ENCODE measurements at places on chromosomes 3 and 15.

DNA sequence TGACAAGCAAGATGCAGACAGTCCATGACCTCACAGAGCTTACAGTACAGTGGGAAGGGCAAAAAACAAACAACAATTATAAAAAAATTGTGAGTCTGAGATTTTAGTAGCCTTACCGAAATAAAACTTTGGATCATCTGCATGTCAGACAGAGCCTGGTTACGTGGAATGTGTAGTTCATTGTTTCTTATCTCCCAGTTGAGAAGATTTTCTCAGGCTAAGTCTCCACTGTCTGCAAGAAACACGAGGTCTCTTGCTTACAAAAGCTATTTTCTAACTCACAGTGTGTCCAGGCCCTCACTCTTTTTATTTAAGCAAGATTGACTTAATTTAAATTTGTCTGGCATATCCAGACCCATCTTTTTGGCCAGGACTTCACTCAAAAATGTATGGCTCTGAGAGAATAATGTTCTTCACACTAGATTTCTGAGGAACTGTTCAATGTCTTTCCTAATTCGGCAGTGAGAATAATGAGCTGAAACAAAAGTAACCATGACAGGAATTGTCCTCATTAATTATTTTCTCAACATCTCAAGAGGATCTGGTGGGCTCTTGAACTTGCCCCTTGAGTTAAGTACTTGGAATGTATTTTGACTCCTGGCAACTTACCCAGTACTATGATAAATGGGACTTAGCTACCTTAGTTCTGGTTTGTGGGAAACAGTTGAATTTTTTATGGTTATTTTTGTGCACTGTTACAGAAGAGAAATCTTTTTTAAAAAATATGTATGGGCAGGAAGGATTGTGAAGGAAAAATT, 265.1 kb upstream of the COL8A1 start:
- no peak for DNase-seq

DNA sequence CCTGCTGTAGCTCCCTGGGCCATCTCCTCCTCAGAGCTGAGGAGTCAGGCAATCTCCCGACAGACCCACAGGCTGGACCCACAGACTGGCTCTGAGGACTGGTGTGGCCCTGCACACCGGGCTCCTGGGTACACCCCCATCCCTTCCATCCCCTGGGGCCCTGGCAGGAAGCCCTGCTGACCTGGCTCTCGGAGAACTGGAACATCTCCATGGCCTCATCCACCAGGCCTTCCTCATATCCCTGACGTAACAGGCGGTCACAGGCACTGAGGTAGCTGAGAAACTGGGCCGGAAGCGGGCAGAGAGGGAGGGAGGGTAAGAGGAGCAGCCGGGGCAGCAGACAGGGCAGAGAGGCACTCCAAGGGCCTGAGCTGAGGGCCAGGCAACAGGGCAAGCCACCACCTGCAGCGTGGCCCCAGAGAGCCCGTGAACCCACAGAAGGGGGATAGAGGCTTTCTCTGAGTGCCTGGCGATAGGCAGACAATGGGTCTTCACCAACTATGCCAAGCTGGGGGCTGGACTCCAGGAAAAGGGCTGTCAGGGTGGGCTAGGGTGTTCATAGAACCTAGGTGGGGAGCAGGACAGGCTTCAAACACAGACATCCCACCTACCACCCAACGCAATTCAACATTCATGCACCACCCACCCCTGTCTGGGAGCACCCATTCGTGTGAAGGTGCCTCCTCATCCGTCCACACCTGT, 17.9 kb downstream of the KBTBD13 start:
- DNase-seq, result no peak

- no peak for DNase-seq
Observed at GRCh38 chr3:42750834-42751233, 22.2 kb downstream of the CCDC13 start.

- DNase-seq, result no peak
Observed at GRCh38 chr3:137191133-137191923, 233.5 kb downstream of the IL20RB start.

DNA sequence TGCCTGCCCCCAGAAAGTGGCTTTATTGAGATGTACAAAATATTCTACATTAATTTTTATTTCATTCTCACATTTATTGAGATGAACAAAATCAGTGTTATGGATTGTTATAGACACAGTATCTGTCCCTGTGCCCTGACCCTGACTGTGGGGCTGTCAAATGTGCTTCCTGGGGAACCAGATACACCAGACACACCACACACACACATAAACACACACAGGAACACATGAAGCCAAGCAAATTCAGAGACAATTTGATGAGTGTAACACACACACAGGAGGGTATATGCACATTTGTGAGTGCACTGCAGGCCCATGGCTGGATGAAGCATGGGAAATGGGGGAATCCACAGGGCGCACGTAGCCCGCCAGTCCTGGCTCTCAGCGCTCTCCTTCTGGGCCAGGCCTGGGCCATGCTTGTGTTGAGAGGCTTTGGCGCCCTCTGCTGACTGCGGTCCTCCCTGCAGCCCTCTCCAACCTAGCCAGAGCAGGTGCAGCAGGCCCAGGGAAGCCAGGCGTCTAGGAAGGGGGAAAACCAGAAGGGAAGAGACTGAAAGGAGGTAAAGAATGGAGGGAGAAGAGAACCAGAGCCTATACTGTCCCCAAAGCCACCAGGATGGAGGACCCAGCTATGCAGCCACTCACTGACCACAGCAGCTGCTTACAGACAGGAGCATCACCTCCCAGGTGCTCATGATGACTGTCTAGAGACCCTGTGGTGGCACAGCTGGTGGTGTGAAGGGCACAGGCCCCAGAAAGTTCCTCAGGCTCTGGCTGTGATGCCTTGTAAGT, 18.0 kb upstream of the LOXL1 start:
- peak; percentile 79 for DNase-seq

DNA sequence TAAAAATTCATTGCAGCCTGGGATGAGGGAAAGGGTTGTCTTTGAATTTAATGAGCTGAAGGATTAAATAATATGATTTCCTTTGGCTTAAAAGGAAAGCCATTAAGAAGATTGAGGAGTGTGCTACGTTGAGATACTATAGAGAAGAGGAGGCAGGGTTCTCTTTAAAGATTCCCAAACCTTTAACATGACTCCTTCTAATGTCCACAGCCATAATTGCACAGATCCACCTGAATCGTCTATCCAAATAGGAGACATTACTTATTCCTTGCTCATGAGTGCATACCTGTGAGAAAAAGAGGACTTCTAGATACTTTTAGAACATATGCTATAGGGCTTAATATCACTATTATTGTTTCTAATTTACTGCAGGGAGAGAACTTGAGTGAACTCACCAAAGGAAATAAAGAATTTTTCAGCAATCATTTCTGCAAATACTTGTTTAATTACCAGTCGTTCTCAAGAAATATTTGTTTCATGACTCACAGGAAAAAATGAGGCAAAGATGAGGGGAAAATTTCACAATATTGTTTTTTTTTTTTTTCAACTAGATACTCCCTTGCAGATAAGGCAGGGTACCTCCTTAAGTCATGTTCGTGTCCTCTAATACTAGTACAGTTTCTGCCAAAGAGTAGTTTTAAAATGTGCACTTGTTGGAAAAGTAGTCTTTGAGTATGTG, 8.9 kb upstream of the SUCNR1 start:
- DNase-seq, result no peak

DNA sequence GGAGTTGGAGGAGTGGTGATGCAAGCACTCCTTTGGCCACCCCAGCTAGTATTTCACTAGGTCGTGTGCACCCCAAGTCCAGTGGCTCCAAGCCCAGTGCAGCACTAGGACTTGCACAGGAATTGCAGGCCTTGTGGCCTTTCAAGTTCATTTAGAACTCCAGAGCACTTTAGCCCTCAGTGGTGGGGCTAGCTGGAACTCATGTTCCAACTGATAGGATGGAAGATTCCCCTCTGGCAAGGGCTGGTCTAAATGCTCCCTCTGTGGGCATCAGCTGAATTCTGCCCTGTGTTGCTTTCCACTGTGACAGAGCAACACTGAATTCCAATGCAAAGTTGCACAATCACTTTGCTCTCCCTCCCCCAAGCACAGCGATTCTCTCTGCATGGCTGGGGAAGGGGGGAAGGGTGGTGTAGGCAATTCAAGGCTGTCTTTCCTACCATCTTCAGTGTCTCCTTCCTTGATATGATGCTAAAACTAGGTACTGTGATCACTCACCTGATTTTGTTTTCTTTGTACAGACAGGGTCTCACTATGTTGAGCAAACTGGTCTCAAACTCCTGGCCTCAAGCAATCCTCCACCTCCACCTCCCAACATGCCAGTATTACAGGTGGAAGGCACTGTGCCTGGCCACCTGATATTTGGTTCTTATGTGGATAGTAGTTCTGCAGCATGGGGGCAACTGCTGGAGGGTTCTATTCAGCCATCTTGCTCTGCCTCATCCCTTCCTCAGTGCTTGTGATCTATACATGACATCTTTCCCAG, 10.3 kb downstream of the USF3 start:
- DNase-seq, result no peak

DNA sequence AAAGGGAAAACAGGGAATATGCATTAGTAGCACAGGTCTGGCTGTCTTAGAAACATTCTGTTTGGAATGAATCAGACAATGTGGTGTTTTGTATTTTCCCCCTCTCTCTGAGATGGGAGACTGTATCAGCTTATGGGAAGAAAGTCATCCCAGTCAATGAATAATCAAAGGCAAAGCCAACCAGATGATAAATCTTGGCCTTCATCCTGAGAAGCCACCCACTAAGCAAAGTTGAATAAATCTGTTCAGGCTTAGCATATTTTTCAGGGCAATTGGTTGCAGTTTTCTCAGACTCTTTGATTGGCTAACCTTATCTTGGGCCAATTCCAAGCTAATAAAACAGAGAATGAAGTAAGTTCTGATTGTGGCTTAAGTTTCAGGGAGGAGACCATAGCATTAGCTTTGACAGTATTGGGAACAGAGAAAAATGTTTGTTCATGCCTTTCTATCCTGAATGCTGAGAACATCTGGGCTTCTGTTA, 63.6 kb upstream of the ARL8B start:
- no peak for DNase-seq

DNA sequence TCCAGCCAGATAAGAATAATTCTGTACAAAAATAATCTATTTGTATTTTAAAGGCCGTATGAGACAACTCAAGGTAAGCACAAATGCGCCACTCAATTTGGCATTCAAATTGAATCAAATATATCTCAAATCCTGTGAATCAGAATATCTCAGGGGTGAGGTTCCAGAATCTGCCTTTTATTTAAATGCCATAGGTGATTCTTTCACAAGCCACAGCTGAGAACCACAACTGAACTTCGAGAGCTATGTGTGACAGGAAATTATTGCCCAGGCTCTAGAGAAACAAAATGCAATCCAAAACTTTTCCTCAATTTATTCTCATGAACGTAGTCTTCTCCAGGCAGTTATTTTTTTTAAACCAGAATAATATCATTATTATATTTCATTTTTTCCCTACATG, 11.9 kb downstream of the ATP8B4 start:
- no peak for DNase-seq

All from SK-N-DZ (cell line).